Large intestine (tissue), 12 donors: ENCODE measurements at places on chromosomes 3 and 15. TPM values are rescaled to one million over a fixed set of nuclear protein-coding genes. Genes with fewer than 3 reads are reported as not detected.

GRCh38 chr3:144775551-144775950 lies 803.9 kb downstream of the DIPK2A start:
- DNase-seq, result no peak

DNA sequence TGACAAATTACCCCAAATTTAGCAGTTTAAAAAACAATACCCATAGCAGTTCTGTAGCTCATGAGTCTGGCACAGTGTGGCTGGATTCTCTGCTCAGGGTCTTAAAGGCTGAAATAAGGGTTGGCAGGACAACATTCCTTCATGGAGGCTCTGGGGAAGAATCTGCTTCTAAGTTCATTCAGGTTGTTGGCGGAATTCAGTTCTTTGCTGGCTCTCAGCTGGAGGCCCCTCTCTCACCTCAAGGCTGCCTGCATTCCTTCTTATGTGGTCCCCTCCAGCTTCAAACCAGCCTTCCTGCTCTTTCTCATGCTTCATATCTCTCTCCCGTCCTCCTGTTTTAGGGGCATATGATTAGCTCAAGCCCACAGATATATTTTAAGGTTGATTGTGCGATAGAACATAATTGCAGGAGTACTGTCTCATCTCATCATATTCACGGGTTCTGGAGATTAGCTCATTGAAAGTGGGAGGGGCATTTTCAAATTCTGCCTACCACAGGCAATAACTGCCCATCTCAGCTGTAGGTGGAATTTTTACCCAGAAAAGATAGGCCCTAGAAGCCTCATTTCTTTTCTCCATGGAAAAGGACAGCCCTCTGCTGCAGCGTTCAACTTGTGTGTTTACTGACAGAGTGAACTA lies 5.6 kb upstream of the ZBTB47 start:
- no peak for DNase-seq

- peak; percentile 30 for DNase-seq
Observed at GRCh38 chr3:184771301-184772127, 40.5 kb upstream of the VPS8 start.

- DNase-seq, result no peak
Observed at GRCh38 chr3:120795959-120796358, 53.4 kb downstream of the GTF2E1 start.

DNA sequence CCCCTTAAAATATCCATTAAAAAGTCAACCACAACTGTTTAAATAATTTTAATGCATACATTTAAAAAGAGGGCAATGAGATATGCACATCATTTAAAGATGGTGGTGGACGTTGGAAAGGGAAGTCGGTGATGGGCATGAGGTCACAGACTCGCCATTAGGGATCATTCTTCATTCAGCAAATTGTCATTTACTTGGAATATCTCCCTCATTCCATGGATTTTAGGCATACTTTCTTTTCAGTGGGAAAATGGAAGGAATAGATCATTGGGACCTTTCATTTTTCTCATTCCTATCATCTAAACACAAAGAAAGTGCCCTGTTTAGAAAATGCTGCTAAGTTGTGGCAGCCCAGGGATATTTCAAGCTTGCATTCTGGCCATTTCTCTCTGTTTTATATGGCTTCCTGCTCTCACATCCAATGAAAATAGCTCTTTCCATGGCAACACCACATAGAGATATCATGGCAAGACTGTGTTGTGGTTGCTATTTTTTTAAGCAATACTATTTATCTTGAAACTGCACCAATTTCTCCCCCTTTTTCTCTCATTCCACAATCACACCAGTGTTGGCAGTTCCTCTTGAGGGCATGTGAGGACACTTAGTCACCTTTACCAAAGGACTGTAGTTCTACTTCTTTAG lies 40.7 kb upstream of the LMCD1 start:
- DNase-seq, result no peak

- DNase-seq, result no peak
Observed at GRCh38 chr15:48802257-48802656, 8.6 kb downstream of the CEP152 start.

GRCh38 chr3:140273542-140274195 lies 338.7 kb downstream of the CLSTN2 start:
- DNase-seq, result no peak

- no peak for DNase-seq
Observed at GRCh38 chr3:62057339-62058047, 315.9 kb downstream of the FEZF2 start.

DNA sequence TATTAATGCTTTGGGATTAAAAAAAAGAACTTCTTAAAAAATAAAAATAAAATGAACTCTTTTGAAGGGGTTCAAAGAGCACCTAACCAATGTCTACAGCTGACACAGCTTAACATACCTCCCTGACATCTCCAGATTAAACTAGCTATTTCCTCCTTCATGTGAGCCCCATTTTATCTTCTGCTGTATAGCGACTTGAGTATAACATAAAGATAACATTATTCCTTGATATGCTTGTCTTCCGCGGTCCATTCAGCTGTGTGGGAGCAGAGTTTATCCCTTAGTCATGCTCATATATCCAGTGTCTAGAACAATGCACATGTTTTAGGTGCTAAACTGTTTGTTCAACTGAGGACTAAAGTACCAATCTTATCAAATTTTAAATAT lies 7.8 kb upstream of the CHRM5 start:
- DNase-seq, result no peak

DNA sequence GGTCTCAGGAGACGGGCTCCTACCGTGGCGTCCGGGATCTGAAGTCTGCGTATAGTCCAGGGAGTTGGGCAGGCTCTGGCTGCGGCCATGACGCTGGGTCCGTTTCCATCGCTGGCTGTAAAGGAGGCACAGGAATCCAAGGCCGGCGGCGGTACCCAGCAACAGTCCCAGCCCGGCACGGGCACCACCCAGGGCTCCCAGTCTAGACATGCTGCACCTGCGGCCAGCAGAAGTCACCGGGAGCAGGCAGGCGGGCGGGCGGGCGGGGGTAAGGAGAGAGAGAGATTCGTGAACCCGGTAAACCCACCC lies 526 bp downstream of the RMDN3 start:
- DNase-seq, result no peak

DNA sequence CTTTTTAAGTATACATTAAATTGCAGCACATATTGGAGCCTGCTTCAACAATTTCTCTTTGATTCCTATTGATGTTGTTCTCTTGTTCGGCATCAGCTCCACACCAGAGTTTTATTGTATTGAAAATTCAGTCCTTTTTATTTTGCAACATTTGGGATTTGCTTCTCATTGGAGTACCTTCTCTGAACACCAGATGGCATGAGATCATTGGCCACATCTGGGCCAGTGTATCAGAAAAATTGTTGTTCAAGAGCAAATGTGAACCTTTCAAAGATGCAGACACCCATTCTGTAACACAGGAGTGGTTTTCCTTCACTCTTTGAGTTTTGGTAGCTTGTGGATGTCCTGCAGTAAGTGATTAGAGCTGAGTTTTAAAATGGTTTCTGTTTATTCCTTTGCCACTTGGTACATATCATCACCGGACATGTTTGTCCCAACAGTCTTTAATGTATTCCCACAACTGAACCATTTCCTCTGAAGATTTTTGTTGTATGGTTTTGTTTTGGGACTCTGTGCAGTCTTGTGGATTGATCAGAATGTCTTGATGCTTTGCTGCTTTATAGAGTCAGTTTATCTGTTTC lies 96.1 kb downstream of the MCTP2 start:
- no peak for DNase-seq

Gene IL16
- 8.1 TPM for polyA plus RNA-seq

Gene TERC
- 1.1 TPM for polyA plus RNA-seq
